ENCODE measurements at places on chromosomes 5 and 9.

DNA sequence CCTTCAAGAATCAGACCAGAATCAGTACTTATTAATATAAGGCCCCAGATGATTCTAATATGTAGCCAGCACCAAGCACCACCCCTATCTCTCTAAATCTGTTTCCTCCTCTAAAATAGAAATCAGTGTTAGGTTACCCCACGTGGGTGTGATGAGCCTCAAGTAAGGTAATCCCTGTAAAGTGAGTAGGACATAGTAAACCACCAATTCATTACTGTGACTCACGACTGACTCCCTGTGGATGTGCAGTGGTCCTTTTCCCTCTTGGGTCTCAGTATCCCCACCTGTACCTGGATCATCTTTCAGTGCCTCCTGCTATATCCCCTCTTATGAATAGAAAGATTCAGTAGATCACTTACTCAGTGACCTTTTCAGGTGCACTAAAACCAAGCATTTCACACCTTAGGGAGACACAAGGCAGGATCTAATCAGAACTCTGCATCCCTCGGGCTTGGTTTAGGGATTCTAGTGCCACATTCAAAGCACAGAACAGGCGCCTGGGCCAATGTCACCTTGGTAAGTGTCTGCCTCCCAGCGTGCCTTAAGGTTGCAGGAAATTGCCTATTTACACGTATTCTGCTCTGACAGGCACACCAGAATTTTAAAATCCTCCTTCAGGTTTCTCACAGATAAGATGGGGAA is 12.2 kb upstream of the ALDH1B1 start:
- no peak for DNase-seq

GRCh38 chr5:55896663-55897062 is 45.5 kb downstream of the IL31RA start:
- no peak for DNase-seq

- DNase-seq, result no peak
Measured at GRCh38 chr9:120873512-120873911, 3.5 kb downstream of the PHF19 start.

DNA sequence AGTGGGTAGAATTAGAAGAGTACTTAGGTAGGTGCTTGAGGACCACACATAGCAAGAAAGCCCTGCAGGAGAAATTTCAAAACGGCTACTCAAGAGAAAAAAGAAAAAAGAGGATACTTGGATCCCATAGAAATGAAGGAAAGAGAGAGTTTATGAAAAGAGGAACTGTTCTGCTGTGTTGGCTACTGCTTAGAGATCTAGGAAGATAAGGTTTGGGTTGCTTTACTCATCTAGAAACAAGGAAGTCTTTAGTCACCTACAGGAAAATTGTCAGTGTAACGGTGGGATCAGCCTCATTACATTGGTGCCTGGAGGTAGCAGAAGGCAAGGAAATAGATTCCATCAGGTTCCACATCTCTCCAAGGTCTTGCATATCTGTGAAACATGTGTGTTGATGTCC is 14.8 kb upstream of the C5orf46 start:
- DNase-seq, result no peak

DNA sequence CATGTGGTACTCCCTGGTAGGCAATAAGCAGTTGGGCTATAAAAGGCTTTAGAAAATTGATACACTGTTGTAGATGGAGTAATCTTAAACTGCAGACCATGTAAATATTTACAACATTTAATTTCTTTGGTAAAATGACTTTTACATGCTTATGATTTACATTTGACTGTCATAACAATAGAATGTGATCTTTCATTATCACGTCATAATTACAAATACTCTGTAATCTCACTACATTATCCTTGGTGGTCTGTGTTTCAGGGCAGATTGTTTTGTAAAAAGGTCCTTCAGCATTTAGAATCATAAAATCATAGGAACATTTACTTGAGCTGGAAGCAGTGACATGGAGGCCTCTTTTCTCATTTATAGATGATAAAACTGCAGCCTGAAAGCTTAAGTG is 73.3 kb upstream of the PRRC1 start:
- DNase-seq, result no peak

DNA sequence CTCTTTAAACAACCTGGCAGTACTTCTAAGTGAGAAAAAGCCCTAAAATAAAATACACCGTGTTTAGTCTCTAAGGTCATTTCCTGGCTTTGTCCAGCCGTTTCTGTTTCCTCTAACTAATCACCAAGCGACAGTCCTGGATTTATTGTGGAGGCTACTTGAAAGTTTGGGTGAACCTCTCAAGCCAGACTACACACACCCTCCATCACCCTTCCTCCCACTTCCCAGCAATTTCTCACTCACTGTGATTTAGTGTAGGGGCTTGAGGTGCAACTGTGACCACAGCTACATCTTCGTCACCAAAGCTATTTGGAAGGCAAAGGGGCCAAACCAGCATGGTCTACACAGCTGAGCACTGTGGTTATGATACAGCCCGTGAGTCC is 240.0 kb upstream of the SLC24A2 start:
- no peak for DNase-seq

DNA sequence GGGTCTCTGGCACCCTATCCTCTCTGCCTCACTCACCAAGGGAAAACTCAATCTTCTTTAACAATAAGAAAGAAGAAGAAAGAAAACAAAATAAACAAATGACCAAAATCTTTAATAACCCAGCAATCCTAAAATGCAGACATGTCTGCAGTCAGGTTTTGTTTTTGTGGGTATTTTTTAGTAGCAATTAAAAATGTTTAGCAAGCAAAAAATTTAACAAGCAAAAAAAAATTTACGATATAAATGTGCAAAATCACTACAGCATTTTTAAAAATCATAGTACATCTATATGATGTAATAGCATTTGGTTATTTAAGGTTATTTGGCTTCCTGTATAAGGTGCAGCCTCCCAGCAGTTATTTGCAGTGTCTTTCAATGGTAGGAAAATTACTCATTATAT is 151.3 kb upstream of the MAP3K1 start:
- no peak for DNase-seq

GRCh38 chr5:81409896-81410295 is 16.0 kb upstream of the ACOT12 start:
- DNase-seq, result no peak

DNA sequence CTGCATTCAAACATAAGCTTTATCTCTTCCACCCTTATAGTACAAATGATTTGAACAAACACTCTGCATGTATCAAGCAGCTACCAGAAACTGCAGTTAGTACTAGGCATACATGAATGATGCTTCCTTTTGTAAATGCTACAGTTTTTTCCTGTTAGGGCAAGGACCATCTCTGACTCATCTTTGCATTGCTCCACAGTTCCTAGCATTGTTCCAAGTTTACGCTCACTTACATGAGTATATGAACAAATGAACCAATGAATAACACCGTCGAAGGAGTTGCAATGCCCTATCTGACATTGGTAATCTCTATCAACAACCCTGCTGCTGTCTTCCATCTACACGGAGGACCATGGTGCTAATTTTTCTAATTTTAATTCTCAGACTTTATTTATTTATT is 2.1 kb upstream of the ALDH7A1 start:
- no peak for DNase-seq

- DNase-seq, result no peak
Measured at GRCh38 chr9:5596173-5596572, 32.7 kb upstream of the RIC1 start.

DNA sequence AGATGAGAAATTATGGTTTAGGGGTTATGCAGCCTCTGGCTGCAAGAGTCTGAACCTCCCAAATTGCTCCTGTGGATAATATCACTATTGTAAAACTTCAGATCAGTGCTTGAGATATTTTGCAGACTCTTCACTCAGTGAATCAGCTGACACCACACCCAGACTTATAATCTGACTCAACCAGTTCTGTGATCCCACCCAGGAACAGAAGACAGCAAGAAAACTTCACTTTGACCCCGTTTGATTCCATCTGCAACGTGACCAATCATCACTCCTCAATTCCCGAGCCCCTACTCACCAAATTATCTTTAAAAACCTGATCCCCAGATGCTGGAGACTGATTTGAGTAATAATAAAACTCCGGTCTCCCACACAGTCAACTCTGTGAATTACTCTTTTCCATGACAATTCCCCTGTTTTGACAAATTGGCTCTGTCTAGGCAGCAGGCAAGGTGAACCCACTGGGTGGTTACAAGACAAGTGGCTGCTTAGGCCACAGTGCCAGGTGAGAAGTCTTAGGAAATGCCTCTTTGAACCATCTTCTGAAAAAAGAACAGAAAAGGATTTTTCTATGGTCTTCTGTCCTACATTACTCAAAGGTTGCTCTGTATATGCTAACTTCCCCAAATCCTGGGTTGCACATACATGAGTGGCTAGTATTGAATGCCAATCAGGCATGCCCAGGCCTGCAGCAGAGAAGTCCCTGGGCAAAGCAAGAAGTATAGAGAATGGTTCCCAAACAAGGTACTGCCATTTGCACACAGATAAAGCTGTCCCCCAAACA is 588.0 kb downstream of the PRELID2 start:
- no peak for DNase-seq

GRCh38 chr9:92721548-92721947 is 43.1 kb downstream of the BICD2 start:
- peak; percentile 53 for DNase-seq

DNA sequence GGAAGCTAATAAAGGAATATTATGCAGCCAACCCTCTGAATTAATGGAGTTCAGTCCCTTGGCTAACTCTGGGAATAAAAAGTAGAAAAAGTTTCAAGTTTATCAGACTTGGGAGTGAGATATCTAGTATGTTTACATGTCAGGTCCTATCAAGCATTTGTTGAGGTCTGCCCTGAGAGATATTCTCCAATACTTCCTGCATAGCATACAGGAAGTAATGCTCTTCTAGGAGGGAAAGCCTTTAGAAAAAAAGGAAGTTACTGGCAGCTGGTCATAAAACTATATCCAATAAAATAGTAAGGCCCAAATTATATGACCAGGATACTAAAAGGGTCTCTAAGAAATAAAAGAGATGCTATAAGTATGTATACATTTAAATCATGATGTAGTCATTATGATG is 594.1 kb upstream of the FTMT start:
- no peak for DNase-seq

- DNase-seq, result no peak
Measured at GRCh38 chr9:133188006-133188842, 20.8 kb downstream of the OBP2B start.

- DNase-seq, result no peak
Measured at GRCh38 chr5:134082264-134082992, 32.1 kb upstream of the TCF7 start.

DNA sequence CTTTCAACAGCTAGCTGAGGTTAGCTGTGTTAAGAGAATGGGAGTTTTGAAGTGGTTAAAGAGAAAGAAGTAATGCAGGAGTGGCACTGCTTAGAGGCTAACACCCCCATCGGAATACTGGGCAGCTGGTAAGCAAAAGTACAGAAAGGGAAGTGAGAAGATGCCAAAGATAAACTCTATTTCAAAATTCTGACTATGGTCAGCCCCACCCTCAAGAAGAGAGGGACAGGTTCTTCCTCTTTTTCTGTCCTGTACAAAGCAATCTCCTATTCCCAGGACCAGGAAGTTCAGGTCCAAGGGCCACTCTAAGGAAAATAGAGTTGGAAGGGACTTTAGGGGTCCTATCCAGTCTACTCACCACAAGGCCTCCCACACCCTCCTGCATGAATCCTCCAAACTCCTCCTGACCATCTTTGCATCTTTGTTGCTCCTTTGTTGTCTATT is 45.9 kb upstream of the JAK2 start:
- no peak for DNase-seq

DNA sequence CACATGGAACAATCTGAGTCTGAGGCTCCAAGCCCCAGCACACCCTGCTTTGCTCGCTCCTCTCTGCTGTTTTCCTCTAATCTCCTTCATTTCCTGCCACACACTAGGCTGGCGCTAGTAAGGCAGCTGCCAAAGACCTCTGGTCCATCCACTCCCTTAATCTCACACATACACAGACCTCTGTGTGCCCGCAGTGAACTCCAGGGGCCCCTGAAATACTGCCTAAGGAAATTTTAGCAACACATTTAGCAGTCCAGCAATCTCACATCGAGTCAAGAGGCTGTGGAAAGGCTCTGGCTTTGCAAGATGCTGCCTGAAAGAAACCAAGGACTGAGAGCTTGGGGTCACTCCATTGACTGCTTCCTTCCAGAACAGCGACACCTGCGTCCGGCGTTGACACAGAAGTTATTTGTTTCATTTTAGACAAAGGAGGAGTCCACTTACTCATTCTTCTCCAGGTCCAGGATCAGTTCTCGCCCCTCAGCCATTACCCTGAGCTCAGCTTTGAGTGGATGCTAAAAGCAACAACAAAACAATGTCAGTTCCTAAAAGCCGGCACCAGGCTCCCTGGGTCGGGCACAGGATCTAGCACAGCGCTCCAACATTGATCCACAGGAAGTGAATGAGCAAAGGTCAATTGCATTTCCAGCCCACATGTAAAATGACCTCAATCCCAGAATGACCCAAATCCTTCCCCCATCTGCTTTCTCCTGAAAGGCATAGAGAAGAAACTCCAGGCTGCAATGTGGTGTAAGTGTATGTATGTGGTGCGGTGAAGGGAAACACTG is 11.5 kb downstream of the ADAM19 start:
- DNase-seq, result no peak

DNA sequence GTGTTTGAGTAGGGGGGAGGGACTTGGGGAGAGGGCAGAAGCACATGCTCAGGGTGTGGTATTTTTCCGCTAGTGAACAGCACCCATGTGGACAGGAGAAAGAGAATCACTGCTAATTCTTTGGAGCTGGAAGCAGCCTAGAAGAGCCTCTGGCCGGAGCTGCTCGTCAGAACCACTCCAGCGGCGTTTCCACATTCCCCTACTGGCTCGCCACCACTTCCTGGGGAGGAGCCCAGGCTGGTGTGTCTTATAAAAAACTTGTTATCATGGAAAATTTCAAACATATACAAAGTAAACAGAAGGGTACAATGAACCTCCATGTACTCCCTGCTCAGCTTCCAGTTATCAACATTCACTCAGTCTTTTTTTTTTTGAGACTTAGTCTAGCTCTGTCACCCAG is 26.7 kb downstream of the LHX2 start:
- DNase-seq, result no peak

GRCh38 chr5:133531594-133531993 is 80.7 kb downstream of the FSTL4 start:
- no peak for DNase-seq

DNA sequence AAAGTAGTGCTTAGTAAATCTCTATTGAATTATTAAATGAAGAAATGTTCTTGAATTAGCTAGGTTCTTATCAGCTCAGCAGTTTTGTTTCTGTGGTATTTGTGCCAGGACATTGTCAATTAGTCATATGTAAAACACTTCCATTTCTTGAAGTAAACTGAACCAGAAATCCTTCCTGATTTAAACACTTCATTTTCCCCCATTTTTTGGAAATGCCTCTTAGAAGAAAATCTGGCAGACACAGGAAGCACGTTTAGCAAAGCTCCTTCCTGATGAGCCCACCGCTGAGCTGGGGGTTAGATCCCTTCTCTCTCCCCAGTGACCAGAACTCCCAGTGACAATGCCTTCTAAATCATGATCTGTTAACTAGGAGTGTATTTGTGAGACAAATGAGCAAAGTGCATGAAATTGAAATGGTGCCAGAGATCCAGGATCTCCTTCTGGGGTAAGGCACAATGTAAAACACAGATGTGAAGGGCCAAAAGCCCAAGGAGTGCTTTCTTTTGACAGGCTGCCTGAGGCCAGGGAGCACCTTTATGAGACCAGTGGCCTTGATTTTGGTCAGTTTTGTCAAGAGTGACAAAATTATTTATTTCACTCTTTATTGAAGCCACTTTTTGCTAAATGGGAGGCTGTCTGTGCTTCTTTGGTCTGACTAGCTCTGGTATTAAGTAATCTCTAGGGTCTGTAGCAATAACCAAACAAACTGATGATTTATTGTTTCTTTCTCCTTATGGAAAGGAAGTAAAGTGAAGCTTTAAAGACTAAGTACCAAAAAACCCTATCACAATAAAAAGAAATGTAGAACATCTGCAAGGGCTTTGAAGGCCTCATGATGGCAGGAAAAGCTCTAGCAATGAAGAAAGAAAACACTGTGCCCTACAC is 25.5 kb upstream of the RUSC2 start:
- DNase-seq, result no peak

Data from right atrium auricular region (tissue), 2 donors.